ENCODE measurements at places on chromosomes 2 and 18.

DNA sequence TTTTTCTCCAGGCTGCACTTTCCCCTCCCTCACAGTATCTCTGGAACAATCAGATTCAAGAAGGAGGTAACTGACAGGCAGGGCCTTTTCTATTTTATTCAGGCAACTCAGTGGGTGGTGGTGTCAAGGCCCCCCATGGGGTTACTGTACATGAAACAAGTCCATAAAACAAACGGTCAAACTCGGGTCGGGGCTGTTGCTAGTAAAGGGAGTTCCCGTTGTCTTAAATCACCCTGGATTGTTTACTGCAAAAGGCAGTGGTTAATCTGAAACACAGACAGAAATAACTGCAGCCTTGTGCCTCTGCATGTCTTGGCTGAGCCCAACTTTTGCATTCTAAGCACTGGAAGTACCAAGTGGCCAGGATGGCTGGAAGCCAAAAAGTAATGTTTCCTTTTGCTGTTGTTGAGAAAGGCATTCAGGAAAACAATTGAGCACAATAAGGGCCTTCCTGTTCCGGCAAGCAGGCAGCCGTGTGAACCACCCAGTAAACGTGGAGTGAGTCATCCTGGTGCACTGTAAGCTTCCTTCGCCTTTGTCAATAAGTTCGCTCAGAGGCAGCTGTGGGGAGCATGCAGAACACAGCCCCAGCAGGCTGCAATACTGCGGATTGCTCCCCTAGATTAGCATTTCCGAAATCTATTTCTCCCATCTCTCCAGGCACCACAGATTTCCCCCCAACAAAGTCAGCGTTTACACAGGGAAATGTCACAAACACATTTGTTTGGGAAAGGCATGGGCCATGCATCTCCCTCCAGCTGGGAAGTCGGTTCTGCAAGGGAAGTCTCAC, 149.6 kb downstream of the IRS1 start:
- no peak for DNase-seq

- no peak for DNase-seq
Observed at GRCh38 chr2:50620783-50621182, 411.1 kb downstream of the NRXN1 start.

GRCh38 chr2:112183327-112184025, 45.3 kb downstream of the FBLN7 start:
- no peak for DNase-seq

GRCh38 chr2:68244456-68244855, 7.9 kb downstream of the PPP3R1 start:
- no peak for DNase-seq

GRCh38 chr2:11726384-11726783, 20.0 kb upstream of the LPIN1 start:
- no peak for DNase-seq

GRCh38 chr18:23353459-23353858, 99.6 kb upstream of the RIOK3 start:
- no peak for DNase-seq

GRCh38 chr2:3476321-3476984, 42.9 kb downstream of the ADI1 start:
- DNase-seq = no peak

GRCh38 chr18:50410894-50411293, 36.0 kb downstream of the SKA1 start:
- no peak for DNase-seq

- no peak for DNase-seq
Observed at GRCh38 chr18:59387687-59388565, 28.9 kb upstream of the LMAN1 start.

Measured in cortex of kidney (tissue), 1 donor.